Kidney epithelial cell (primary cell): ENCODE measurements at places on chromosomes 4 and X. TPM values are rescaled to one million over a fixed set of nuclear protein-coding genes. Genes with fewer than 3 reads are reported as not detected.

DNA sequence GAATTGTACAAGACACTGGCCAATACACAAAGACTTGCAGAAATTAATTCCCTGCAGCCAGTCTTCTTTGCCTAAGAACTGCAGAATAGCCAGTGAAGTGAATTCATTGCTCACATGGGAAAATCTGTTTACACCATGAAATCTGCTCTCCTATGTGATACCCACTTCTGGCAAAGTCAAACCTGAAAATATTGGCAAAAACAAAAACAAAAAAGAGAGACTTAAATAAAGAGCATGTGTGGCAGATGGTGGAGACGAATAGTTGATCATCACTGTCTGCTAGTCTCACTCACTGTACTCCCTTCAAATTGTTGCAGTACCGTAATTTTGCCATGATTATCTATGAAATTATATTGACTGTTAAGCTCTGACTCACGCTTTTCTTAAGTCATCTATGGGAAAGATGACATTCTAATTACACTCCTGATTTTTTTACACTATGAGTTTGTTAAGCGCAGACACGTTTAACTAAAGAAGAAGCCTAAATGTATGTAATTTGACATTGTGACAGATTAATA is 406.8 kb downstream of the PCDH7 start:
- no peak for DNase-seq

The MAGEA4 gene
- not detected in 2 replicates for total RNA-seq

DNA sequence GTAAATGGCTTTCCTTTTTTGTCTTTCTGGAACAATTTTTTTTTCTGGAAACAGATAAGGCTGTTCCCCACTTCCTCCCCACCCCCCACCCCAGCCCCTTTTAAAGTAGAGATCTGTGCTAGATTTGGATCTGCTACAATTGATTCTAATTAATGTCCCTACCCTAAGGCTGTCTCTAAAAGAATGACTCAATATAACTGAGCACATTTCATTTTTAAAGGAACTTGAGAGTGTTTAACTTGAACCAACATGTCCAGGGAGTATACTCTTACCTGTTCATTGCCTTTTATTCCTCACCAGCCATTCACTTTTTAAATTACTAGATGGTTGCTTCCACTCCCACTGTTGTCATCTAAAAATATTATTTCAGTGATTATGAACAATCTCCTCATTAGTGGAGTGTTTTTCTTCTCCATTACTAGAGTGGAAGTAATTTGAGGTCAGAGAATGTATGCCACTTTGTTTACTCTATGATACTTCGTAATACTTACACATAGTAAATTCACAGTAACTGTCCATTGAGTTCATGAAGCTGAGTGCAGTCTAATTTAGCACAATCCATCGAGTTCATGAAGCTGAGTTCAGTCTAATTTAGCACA is 14.1 kb upstream of the CNOT6L start:
- DNase-seq: no peak

The CRLF2 gene
- total RNA-seq: not detected in 2 replicates

GRCh38 chr4:2850966-2851798 is 7.5 kb downstream of the ADD1 start:
- DNase-seq: no peak

DNA sequence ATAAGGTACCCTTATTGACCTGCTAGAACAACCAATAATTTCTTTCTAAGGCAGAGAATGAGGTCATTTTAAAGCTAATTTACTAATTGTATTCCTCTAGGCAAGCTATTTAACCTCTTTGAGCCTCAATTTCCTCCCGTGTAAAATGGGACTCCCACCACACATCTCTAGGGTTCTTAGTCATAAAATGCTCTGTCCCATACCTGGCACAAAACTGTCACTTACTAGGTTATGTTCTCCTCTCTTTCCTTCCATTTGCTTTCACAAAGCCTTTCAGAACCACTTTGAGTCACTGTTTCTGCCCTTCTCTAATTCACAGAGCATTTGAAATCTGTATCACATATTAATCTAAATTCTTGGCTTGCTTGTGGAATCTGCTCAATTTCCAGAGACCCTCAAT is 2.4 kb upstream of the GPR82 start:
- DNase-seq: no peak
